ENCODE measurements at places on chromosomes 2 and 18.

DNA sequence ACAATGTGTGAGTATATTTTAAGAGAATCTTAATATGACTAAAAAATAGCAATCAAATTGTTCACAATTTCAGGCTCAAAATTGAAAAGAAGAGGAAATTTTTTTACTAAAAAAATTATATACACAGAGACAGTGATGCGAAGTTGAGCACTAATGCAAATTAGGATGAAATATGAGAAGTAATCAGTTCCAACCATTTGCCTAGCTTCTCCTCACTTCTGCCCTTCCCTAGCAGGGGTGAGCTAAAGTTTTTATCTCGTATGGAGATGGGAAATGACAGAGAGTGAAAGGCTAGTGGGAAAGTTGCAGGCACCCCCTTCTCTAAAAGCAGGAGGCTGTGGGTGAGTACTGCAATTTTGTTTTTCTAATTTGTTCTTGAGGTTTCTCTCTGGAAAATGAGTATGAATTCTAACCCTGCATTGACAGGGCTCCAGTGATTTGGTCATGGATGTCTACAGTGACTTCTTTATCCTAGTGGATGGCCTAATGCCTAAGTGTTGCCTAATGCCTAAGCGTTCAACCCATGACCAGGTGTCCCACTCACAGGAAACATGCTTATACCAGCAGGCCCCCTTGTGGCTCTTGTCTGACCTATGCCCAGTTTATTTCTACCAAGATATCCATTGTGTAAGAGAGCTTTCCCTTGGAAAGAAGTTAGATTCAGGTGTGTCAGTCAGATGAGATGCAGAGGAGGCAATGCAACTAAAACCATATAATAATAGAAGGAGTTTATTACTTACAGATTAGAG lies 78.0 kb upstream of the HNMT start:
- no peak for DNase-seq

- no peak for DNase-seq
Observed at GRCh38 chr2:161416708-161417437, 776 bp downstream of the TBR1 start.

GRCh38 chr18:45325778-45326177 lies 289.5 kb upstream of the SLC14A2 start:
- no peak for DNase-seq

DNA sequence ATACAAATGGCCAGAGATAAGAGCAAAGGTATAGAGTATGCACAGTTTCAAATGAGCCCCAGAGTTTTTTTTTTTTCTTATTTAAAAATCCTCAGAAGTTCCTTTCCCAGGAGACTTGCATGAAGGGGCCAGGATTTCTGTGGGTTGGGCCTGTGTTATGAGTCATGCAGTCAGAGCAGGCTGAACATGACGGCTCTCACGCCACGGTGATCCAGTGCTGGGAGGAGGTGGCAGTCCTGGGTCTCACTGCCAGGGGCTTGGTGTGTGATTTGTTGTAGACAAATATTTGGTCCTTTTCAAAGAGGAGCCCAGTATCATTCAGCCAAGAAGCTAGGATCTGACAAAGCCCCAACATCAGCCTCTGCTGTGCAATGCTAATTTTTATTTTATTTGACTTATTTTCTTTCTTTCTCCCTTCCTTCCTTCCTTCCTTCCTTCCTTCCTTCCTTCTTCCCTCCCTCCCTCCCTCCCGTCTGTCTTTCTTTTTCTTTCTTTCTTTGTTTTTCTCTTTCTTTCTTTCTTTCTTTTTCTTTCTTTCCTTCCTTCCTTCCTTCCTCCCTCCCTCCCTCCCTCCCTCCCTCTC lies 10.4 kb upstream of the KCNE4 start:
- no peak for DNase-seq

DNA sequence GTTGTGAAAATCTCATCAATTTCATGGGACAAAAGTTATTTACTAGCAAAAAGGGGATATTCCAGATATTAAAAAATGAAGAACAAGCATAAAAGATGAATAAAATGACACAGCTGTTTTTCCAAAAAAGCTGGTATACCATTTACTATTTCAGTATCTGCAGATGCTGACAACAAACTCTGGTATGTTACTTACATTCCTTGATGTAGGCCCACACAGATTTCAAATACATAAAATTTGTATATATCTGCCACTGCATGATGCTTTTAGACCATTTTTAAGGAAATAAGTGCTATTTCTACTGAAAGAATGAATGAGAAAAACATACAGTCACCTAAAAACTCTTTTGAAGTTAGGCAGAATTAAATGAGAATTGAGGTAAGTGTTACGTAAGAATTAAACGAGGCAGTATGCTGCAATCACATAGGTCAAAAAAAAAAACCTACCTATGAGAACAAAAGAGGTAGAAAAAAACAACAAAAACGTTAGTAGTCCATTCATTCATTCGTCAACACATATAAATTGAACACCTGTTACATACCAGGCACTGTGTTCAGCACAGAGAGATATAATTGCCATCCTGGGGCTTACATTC lies 32.5 kb downstream of the ARL5A start:
- DNase-seq, result no peak

- DNase-seq, result no peak
Observed at GRCh38 chr18:55248495-55248894, 289.2 kb upstream of the CCDC68 start.

GRCh38 chr2:135561925-135562324 lies 30.6 kb downstream of the R3HDM1 start:
- no peak for DNase-seq

DNA sequence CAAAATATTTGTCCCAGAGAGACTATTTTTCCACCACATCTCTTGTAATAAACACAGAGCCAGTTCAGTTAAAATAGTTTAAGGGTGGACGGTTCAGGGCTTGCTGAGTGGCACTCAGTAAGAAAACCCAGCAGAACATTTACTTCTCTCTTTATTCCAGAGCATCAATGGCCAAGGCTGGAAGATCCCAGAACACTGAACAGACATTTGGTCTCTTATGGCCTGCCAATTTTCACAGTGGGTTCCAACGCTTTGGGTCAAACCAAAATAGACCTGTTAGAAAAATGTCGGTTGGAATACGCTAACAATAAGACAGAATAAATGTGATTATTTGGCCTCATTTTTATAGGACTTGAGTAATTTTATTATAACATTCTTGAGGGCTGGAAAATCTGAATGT lies 580.3 kb upstream of the TMEFF2 start:
- no peak for DNase-seq

- no peak for DNase-seq
Observed at GRCh38 chr2:131145040-131145439, 39.9 kb downstream of the PLEKHB2 start.

Measured in stimulated activated CD8-positive, alpha-beta memory T cell treated with anti-CD3 and anti-CD28 coated beads, Interleukin-15, amount 100 ng/mL, for 48 hours (primary cell).